ENCODE measurements at places on chromosomes 16 and 17.
A peak's percentile ranks its signal among the peaks of the same experiment; 100 is the strongest.

DNA sequence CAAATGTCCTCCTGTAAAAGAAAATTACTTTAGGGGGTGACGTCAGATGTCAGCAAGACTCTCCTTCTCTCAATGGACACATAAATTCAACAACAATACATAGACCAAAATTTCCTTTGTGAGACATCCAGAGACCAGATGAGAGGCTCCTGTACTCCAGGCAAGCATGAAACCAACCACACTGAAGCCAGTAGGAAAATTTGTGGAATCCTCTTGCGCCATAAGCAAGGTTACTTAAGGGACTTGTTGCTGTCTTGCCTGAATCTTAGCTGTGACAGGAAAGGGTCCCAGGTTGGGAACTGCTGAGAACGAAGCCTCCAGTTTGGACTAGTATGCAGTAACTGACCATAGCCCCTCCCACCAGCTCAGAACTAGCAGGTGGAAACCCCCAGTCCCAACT, 56.0 kb downstream of the CEP112 start:
- DNase-seq, result no peak

GRCh38 chr17:36482611-36483504, 3.6 kb upstream of the ZNHIT3 start:
- peak; percentile 47 for DNase-seq

DNA sequence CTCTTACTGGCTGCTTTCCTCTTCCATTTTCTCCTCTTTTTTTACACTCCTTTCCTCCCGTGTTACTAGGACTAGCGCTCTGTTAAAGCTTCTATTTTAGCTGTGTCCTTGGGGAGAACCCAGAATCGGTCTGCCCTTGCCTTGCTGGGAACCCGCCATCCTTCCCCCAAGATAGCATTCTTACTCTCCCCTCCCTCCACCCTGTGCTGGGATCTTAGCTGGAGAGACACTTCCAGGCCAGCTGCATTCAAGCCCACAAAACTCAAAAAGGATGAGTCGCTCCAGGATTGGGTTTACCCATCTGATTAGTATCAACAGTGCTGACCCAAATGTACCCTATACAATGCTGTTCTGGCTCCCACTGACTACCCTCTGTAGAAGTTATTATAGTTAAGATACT, 200.5 kb upstream of the ASIC2 start:
- DNase-seq, result no peak

DNA sequence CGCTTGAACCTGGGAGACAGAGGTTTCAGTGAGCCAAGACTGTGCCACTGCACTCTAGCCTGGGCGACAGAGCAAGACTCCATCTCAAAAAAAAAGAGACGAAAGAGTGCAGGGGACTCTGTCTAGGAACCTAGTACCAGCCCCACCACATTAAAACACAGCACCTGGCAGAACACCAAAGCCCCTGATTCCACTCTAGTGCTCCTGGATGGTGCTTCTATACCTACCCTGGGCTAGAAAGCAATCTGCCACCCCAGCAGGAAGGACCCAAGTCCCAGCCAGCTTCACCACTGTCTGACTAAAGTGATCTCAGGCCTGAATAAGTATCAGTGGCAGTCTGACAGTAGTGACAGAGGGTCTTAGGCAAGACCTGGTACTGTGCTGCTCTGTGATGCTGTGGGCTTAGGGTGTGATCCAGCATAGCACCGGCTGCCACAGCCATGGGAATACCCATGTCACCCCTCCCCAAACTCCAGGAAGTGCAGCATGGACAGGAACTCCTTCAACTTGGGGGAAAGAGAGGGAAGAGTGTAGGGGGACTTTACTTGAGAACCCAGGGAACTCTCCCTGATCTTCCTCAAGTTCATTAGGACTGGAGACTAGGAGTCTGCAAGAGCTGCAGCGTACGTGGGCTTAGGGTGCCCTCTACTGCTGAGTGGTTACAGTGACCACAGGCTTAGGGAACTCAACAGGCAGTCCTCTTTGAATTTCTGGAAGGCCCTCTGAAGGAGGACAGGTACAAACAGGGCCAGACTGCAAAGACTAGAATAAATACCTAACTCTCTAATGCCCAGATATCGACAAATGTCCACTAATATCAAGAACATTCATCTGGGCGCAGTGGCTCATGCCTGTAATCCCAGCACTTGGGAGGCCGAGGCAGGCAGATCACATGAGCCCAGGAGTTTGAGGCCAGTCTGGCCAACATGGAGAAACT, 30.0 kb upstream of the RNF43 start:
- peak; percentile 33 for DNase-seq

DNA sequence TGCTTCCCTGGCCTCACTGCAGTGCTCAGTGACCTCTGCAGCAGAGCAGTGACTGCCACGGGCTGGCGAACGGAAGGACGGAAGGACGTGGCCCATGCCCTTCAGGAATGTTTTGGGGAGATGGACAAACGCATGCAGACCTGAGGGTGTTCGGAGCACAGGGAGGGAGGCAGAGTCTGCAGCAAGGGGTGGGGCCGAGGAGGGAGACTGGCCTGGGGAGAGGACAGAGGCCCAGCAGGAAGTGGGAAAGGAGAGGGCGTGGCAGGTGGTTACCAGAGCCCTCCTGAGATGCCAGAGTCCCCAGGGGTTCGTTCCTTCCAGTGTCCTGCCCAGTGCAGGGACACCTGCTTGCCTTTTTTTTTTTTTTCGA, 21.9 kb downstream of the ADORA2B start:
- no peak for DNase-seq

DNA sequence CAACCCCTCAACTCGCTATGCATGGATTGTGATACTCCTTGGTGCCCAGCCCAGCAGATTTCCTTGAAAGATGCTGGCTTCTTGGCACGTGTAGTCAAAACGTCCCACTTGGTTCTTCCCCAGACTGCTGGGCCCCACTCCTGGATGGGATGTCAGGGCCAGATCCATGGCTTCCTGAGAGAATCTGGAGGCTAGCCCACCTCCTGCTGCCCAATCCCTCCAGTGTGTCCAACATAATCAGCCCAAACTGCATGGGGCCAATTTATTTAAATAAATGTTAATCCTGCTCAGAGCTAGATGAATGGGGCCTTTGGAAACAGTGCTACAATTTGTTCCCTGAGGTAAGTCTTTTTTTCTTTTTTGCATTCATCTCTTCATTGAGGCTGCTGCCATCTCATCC, 49.4 kb downstream of the WSB1 start:
- no peak for DNase-seq

DNA sequence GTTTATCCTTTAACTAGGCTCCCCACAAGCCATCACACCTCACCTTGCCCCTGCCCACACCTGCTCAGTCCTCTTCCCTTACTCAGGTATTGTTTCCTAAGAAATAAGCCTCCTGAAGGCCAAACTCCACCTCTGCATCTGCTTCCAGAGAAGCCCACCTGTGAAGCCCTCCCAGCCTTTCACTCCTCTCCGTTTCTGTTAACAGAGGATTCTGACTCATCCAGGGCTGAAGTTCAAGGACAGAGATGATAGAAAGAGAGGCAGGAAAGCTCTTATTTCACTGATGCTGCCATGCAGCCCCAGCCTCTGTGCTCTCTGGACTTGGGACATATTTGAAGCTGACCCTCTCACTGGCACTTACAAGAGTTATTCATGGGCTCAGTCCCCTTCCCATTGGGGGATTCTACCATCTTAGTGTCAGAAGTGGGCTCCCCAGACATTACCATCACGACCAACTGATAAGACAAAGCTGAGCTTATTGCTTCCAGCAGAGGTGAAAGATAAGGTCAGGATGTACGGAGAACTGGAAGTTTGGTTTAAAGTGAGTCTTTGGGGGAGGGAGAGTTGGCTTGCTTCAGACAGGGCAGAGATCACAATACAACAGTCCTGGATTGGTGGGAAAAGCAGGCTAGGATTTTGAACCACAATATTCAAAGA, 35.3 kb upstream of the XYLT2 start:
- no peak for DNase-seq

GRCh38 chr17:19290066-19290705, 53.0 kb downstream of the EPN2 start:
- no peak for DNase-seq

DNA sequence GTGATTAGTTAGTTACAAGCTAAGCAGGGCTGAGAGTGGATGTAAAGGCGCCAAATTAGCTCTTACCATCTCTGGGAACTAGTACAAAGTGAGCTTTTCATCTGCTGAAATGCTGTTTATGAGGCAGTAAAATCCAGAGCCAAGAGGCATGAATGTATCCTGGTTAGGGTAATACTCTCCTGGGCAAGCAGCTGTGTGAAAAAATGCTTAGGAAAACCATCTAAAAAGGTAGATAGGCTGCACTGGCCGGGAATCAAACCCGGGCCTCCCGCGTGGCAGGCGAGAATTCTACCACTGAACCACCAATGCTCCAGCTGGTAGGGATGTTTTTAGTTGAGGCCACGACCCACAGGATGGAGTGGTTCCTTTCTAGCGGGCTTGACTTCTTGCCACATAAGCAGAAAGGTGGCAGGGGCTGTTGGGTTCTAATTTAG, 23.0 kb downstream of the VAC14 start:
- no peak for DNase-seq

GRCh38 chr17:66841328-66841727, 6.4 kb downstream of the CACNG5 start:
- DNase-seq, result no peak

- no peak for DNase-seq
Measured at GRCh38 chr17:57726213-57726790, 18.8 kb downstream of the CCDC182 start.

- no peak for DNase-seq
Measured at GRCh38 chr16:71893888-71894228, 1.5 kb upstream of the IST1 start.

- DNase-seq, result no peak
Measured at GRCh38 chr16:14193316-14193871, 122.3 kb downstream of the MRTFB start.

GRCh38 chr17:78805301-78805700, 23.2 kb upstream of the CYTH1 start:
- DNase-seq, result no peak

DNA sequence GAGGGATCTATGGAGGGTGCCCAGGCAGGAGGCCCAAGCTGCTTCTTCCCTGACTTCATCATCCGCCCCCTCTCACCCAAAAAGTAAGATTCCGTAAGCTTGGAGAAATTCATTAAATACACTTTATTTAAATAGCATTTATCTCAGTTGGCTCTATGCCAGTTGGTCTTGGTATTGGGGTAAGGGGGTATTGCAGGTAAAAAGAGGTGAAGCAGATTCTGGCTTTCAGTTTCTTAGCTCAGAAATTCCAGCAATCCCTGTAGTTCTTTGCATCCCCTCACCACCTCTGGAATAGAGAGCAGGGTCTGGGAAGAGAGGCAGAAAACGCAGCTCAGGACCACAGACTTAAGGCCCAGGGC, 750 bp upstream of the ALDOC start:
- DNase-seq, result no peak

All from hypothalamus (tissue), 51 donors.